Choroid plexus epithelial cell (primary cell): ENCODE measurements at places on chromosomes 1 and 21.

DNA sequence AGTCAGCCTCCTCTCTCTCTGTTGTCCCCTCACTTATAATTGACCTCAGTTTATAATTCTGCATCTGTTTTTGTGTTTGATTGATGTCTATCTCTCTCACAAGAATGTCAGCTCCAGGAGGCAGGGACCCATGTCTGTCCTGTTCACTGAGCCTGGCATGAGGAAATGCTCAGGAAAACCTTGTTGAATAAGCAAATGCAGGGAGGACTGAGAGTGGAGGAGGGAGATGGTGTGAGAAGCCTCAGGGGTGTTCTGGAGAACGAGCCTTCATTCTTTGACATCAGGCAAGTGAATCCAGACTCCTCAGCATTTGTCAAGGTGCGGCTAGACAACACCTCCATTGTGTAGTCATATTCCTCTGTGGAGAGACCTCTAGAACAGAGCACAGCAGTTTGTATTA lies 45.5 kb downstream of the MAN1C1 start:
- DNase-seq, result no peak

GRCh38 chr1:3891329-3891865 lies 8.7 kb downstream of the C1orf174 start:
- DNase-seq, result no peak

- DNase-seq, result peak; percentile 74
These were observed 5.5 kb upstream of the PIK3R3 start for GRCh38 chr1:46137916-46138315.

DNA sequence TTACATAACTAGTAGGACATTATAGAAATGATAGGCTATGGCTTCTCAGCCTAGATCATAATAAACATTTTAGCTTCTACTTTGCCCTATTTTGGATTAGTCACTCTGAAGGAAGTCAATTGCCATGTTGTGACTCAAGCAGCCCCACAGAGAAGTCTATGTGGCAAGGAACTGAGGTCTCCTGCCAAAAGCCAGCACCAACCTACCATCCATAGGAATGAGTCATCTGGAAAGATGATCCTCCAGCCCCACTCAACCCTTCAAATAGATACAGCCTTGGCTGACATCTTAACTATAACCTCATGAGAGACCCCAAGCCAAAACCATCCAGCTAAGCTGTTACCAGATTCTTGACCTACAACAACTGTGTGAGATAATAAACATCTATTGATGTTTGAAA lies 76.3 kb upstream of the BEND5 start:
- peak; percentile 73 for DNase-seq

GRCh38 chr21:18204931-18205330 lies 39.7 kb upstream of the CHODL start:
- peak; percentile 1 for DNase-seq

GRCh38 chr1:15797614-15798390 lies 9.6 kb downstream of the UQCRHL start:
- DNase-seq, result no peak

- no peak for DNase-seq
These were observed 78.8 kb upstream of the SLC2A1 start for GRCh38 chr1:43037466-43037865.

DNA sequence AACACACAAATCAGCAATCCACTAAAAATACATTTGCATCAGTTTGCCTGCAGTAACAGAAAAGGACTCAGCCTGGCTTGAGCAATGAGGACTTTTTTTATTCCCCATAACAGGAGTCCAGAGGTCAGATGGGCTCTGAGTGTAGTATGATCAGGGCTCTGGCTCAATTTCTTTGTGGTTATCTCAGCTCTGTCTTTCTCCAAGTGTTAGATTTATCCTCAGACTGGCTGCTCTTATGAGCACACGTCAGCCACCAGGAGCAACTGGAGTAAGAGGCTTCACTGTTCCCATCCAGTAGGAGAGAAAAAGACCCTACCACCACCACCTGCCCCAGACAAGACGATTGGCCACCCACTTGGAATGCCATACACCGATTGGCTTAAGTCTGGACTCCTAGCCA lies 36.2 kb upstream of the KLHDC7A start:
- no peak for DNase-seq

- DNase-seq, result no peak
These were observed 18.3 kb downstream of the NECAP2 start for GRCh38 chr1:16458831-16459230.

DNA sequence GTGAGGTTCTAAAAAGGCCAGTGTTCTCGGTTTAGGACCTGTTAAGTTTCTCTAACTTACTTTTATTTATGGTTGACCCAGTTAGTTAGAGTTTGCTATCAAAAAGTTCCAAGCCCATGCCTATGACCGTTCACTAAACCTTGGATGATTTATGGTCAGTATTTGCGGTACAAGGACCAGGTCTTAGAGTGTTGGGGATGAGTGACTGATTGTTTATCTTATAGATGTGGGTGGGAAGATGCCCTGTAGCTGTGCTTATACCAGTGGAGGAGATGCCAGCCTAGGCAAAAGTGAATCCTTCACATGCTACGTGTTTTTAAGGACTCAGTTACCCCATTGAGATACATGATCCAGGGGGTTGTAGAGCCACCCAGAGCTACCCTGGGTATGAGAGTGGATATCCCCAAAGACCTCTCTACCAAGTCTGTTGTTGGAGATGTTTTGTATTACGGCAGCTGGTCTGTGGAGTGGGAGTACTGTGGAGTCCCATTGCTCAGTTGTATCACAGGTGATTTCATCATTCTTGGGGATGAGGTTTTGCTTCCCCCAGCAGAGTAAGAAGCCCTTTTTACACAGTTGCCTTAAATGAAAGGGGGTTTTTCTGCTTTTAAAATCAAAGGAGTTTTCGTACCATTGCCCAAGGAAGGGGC lies 2.1 kb downstream of the SLC22A15 start:
- DNase-seq, result no peak

- no peak for DNase-seq
These were observed 89.5 kb downstream of the OLFM3 start for GRCh38 chr1:101907264-101907663.

- DNase-seq, result no peak
These were observed 91.7 kb downstream of the ROR1 start for GRCh38 chr1:63865561-63865960.

DNA sequence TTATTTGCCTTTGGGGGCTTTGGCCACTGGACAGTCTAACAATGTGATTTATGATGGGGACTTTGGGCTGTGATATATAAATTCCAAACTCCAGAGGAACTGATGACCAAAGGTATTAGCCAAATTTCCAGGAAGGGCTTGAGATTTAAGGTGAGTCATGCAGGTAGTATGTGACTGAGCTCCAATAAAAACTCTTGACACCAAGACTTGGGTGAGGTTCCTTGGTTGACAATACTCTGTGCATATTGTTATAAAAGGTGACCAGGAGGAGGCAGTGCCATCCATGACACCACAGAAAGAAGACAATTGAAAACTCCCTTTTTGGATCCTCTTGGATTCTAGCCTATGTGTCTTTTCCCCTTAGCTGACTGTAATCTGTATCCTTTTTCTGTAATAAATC lies 392.7 kb upstream of the LRRC7 start:
- DNase-seq, result no peak

DNA sequence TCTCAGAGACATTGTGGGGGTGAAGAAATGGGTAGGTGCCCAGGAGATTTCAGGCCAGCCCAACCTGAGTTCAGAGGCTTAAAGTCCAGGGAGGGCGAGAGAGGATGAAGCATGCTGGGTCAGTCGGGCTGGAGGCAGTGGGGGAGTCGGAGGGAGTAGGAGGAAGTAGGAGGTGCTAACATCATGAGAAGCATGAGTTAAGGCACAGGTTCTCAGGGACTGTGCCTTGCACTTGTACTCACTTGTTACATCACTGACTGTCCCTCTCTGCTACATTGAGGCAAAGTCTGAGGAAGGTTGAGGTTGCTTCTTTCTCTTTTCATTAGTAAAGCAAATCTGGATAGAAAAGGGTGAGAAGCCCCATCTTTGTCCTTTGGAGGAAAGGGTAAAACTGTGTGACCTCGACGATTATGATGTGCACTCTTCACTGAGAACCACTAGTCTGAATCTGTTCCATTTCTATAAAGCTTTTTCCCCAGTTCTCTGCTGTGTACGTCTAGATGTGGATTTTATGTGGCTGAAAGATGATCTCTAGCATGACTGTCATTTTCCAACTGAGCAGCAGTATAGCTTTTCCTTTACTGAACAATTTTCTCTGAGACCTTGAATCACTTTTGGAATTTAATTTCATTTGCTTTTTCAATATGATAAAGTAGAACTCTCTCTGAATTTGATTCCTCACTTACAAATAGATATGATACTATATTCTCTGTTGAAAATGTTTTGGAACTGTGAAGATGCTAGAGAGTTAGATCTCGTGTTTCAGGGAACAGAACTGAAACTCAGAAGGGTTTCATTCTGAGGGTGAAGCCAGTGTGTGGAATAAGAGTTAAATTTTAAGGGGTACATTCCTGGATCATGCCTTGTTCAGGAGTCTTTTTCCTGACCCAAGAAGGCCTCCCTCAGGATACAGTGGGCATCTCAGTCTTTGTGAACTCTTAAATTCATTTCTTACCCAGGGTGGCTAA lies 94.6 kb downstream of the FGGY start:
- DNase-seq, result no peak

DNA sequence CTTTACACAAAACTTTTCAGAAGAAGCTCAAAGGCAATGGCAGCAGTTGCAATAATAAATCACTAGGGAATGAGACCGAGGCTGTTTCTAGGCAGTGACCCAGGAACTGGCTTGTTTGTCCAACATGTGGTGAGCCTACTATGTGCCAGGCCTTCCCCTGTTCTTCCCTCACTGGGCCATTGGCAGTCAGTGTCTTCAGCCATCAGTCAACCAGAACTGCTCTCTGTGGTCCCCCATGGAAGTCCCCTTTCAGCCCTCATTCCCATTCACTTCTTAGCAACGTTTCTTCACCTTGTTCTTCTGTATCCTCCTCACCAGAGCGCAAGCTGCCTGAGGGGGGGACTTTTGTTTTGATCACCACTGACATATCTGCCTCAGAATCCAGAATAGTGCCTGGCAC lies 274.1 kb downstream of the RRAGC start:
- DNase-seq, result no peak

GRCh38 chr1:110504226-110504625 lies 14.7 kb downstream of the KCNA10 start:
- no peak for DNase-seq

DNA sequence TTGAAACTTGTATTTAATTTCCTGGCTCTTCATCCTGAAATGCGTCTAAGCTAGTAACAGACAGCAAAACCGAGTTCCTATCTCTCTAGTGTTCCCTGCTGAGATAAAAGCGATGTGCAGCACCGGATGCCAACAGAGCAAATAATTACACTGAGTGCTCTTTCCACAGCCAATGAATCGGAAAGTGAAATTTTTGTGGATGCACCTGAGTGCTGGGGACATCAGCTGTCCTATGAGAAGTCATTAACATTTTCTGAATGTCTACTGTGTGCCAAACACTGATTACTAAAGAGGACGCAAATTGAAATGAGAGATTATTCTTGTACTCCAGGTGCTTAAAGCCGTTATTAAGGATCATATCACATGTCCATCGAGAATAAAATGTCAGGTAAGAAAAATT lies 278.0 kb downstream of the RGS7 start:
- DNase-seq, result no peak

- no peak for DNase-seq
These were observed 2.9 kb downstream of the QSOX1 start for GRCh38 chr1:180157576-180158057.

DNA sequence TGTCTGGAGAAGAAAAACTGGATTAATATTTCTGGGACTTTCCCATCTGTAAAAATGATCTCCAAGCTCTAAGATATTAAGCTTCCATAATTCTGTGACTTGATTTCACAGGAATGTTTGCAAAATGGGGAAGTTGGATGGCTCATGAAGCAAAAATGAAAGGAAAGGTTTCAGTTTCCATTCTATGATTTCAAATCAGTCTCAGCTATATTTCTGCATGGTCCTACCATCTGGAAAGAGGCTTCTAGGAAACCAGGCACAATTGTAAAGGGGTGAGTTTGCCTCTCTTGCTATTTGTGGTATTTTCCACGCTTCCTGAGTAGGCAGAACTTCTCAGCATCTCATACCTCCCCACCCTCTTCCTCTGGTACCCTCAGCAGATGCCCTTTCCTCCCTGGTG lies 22.4 kb upstream of the ACTN2 start:
- no peak for DNase-seq

DNA sequence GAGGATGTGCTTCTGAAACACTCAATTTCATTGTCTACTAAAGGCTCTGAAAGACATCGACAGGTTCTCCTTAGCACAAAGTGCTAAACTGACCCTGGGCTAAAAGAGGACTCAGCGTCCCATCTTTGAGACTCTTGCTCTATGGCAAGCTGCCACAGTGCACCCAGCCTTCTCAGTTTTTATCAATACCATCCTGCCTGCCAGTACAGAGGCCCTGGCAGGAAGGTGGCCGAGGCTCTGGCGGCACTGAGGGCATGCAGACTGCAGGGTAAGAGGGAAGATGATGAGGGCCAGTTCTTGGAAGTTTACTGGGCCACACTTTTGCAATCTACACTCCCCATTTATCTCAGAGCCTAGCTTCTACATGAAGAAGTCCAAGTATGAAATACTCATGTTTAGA lies 5.3 kb downstream of the OLFML2B start:
- no peak for DNase-seq

GRCh38 chr1:194043984-194044755 lies 857.8 kb upstream of the B3GALT2 start:
- DNase-seq, result peak; percentile 50

- DNase-seq, result peak; percentile 63
These were observed 7.9 kb downstream of the TNFSF18 start for GRCh38 chr1:173042806-173043205.

DNA sequence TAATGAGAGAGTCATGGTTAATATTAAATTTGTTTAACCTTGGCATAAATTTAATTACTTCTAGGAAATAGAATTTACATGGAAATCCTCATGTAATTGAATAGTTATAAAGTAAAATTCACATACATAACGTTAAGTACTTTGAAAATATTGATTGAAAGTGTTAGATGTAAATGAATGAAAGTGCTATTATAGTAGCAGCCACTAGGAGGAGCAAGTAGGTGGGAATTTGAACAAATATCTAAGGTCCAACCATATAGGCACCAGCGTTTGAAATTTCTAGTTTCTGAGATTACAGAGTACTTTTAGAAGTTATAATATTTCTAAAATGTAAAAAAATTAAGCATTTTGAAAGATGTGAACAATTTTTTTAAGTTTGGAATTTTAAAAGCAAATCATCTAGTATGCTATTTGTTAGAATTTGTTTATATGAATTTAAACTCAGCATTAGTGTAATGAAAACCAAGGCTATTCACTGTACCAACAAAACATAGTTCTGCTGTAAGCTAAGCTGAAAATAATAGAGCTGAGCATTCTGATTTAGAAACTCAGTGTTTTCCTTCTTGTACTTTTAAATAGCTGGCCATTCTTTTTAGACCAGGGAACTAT lies 3.3 kb downstream of the B3GALT2 start:
- DNase-seq, result peak; percentile 78

- DNase-seq, result peak; percentile 75
These were observed 437 bp upstream of the HSPG2 start for GRCh38 chr1:21937372-21938121.

DNA sequence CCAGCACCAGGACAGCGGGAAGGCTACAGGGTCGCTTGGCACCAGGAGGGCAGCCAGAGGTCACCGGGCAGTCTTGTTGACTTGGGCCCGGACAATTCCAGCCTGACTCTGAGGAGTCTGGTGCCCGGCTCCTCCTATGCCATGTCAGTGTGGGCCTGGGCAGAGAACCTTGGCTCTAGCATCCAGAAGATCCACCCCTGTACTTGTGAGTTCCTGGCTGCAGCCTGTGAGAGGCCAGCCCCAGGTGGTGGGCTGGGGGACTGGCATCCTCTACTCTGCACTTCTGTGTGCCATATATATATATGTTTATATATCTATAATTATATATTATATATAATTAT lies 11.6 kb upstream of the PTPN7 start:
- DNase-seq, result no peak

GRCh38 chr21:42578761-42579415 lies 65.2 kb downstream of the SLC37A1 start:
- no peak for DNase-seq
